ENCODE measurements at places on chromosomes 6 and 20. TPM values are rescaled to one million over a fixed set of nuclear protein-coding genes. Genes with fewer than 3 reads are reported as not detected.

DNA sequence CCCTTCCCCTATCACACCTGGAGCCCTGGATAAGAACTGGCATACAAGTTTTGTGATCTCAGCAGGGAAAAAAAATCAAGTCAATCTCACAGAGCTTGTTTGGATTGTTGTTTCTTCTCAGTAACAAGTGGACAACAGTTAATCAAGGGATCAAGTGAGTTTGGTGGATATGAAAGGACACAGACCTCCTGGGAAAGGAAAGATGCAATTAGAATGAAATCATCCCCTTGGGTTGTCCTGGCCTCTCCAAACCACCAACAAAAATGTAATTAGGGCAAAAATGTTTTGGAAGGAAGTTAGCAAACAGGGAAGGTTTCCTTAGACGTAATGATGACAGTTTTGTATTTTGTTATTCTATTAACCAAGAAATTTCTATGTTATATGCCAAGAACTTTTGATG is 99.1 kb upstream of the PRDM1 start:
- peaks cover 100% of the 10 kb centered on the region for H3K27me3 ChIP-seq
- no peak overlapping the region for H3K27ac ChIP-seq
- peaks cover 10% of the 10 kb centered on the region for H3K4me1 ChIP-seq
- H3K36me3 ChIP-seq, result no peaks in the 10 kb centered on the region
- no peak overlapping the region for H3K4me3 ChIP-seq

GRCh38 chr6:18090349-18090786 is 32.1 kb downstream of the NHLRC1 start:
- H3K27me3 ChIP-seq, result no peaks in the 10 kb centered on the region
- no peak for DNase-seq
- H3K27ac ChIP-seq, result no peak overlapping the region
- no peaks in the 10 kb centered on the region for H3K36me3 ChIP-seq
- no peak overlapping the region for H3K4me3 ChIP-seq

GRCh38 chr6:43090559-43090956 is 14.4 kb downstream of the PTK7 start:
- H3K4me1 ChIP-seq, result peaks cover 47% of the 10 kb centered on the region
- peak overlapping the region; percentile 33 for H3K4me3 ChIP-seq
- H3K27ac ChIP-seq, result peak overlapping the region; percentile 94
- H3K36me3 ChIP-seq, result no peaks in the 10 kb centered on the region
- H3K27me3 ChIP-seq, result no peaks in the 10 kb centered on the region

RTEL1 gene
- 6.0 TPM for total RNA-seq

- no peaks in the 10 kb centered on the region for H3K27me3 ChIP-seq
- H3K36me3 ChIP-seq, result no peaks in the 10 kb centered on the region
- no peak overlapping the region for H3K4me3 ChIP-seq
- no peaks in the 10 kb centered on the region for H3K4me1 ChIP-seq
- DNase-seq, result no peak
- H3K27ac ChIP-seq, result no peak overlapping the region
These were observed 12.2 kb upstream of the TRPC4AP start for GRCh38 chr20:35104685-35105295.

GRCh38 chr6:43089874-43090558 is 13.9 kb downstream of the PTK7 start:
- peak overlapping the region; percentile 94 for H3K27ac ChIP-seq
- H3K4me3 ChIP-seq, result peak overlapping the region; percentile 33
- DNase-seq, result peak; percentile 41
- no peaks in the 10 kb centered on the region for H3K27me3 ChIP-seq
- H3K4me1 ChIP-seq, result peaks cover 43% of the 10 kb centered on the region
- H3K36me3 ChIP-seq, result no peaks in the 10 kb centered on the region

- H3K4me3 ChIP-seq, result peak within 1 kb of the TSS; percentile 32
- H3K4me1 ChIP-seq, result peaks cover 25% of the 10 kb centered on the region
- no peak within 1 kb of the TSS for H3K27ac ChIP-seq
- H3K36me3 ChIP-seq, result no peaks in the 10 kb centered on the region
These were observed at the start of gene THBS2 for GRCh38 chr6:169253337-169254238. THBS2 (minus strand) TSS chr6:169253846; CDS start chr6:169250784, 3,062 bp downstream.

TP53TG5 gene
- not detected for total RNA-seq

PROKR2 gene
- not detected for total RNA-seq

METTL24 gene
- total RNA-seq, result 4.5 TPM

- H3K4me3 ChIP-seq, result no peak overlapping the region
- DNase-seq, result no peak
- peaks cover 15% of the 10 kb centered on the region for H3K4me1 ChIP-seq
- H3K27me3 ChIP-seq, result no peaks in the 10 kb centered on the region
These were observed 57.7 kb downstream of the CSE1L start for GRCh38 chr20:49103647-49104364.

- H3K4me3 ChIP-seq, result no peak overlapping the region
- no peaks in the 10 kb centered on the region for H3K27me3 ChIP-seq
- no peak for DNase-seq
These were observed 21.0 kb upstream of the GCLC start for GRCh38 chr6:53565886-53566285.

PLEKHG1 gene
- total RNA-seq, result 4.6 TPM

GRCh38 chr6:31652925-31653724 is 664 bp upstream of the BAG6 start:
- H3K4me1 ChIP-seq, result peaks cover 11% of the 10 kb centered on the region
- peak overlapping the region; percentile 98 for H3K27ac ChIP-seq
- no peaks in the 10 kb centered on the region for H3K27me3 ChIP-seq
- peaks cover 5% of the 10 kb centered on the region for H3K36me3 ChIP-seq
- H3K4me3 ChIP-seq, result peak overlapping the region; percentile 85

- DNase-seq, result no peak
- no peaks in the 10 kb centered on the region for H3K36me3 ChIP-seq
- no peak overlapping the region for H3K4me3 ChIP-seq
- H3K4me1 ChIP-seq, result no peaks in the 10 kb centered on the region
- no peak overlapping the region for H3K27ac ChIP-seq
These were observed 337.2 kb downstream of the SMOC2 start for GRCh38 chr6:168778201-168778600.

DNA sequence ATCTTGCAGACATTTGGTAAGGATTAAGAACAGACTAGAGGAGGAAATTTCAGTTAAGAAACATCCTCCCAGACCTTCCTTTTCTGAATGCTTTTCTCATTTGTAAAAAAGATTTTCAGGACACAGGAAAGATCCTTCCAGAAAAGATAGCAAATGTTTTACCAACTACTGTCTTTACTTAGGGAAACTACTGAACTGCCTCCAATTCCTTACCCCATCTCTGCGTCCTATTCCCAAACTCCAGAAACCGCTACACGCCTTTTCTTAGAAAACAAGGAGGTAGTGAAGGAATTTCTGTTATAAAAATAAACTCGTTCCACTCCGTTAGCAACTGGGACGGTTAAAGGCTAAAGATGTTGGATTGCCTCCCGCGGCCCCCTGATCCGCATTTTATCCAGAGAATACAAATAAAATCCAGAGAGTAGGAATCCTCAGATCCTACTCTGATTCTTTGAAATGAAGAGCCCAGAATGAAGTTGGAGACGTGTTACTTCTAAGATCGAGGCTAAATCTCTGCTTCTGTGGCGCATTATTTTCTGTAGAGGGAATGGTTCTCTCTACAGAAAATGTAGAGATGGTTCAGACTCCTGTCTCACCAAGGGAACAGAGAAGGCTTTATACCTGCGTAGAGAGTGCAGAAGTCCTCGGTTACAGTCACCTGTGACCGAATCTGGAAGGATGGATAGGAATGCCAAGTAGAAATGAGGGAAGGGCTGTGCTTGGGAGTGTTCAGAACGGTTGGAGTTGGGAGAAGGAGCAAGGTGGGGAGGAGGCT is 133.0 kb downstream of the GPX5 start:
- H3K27ac ChIP-seq, result no peak overlapping the region
- H3K4me3 ChIP-seq, result peak overlapping the region; percentile 93
- peak; percentile 31 for DNase-seq
- peaks cover 3% of the 10 kb centered on the region for H3K4me1 ChIP-seq
- H3K36me3 ChIP-seq, result no peaks in the 10 kb centered on the region
- H3K27me3 ChIP-seq, result peaks cover 22% of the 10 kb centered on the region

NKAPL gene
- total RNA-seq, result not detected

- no peak overlapping the region for H3K4me3 ChIP-seq
- H3K27ac ChIP-seq, result no peak overlapping the region
- H3K36me3 ChIP-seq, result no peaks in the 10 kb centered on the region
- no peaks in the 10 kb centered on the region for H3K27me3 ChIP-seq
- no peak for DNase-seq
- no peaks in the 10 kb centered on the region for H3K4me1 ChIP-seq
These were observed 11.4 kb downstream of the CRISP3 start for GRCh38 chr6:49732781-49733180.

IPCEF1 gene
- total RNA-seq, result 0.25 TPM

SRPK1 gene
- 105 TPM for total RNA-seq

HCK gene
- not detected for total RNA-seq

CD109 gene
- 1.2 TPM for total RNA-seq

DNA sequence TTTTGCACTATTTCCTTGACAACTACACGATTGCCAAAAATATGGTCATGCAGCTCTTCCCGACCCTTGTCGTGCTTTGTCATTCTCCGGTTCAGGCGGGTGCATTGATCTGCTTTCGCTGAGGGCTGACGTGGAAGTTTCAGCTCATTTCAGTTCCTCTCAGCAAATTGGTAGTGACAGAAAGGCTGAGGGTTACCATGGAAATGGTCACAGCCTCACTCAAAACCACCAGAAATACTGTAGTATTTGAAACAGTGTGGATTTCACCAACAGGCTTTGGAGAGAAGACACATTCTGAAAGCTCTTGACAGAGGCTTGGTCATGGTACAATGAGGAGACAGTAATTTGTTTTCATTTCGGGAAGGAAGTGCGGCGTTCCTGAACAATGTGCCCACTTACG is 99.7 kb upstream of the EXOC2 start:
- DNase-seq, result no peak
- peaks cover 8% of the 10 kb centered on the region for H3K4me1 ChIP-seq
- H3K27ac ChIP-seq, result no peak overlapping the region
- H3K4me3 ChIP-seq, result no peak overlapping the region
- no peaks in the 10 kb centered on the region for H3K36me3 ChIP-seq
- H3K27me3 ChIP-seq, result no peaks in the 10 kb centered on the region

DNA sequence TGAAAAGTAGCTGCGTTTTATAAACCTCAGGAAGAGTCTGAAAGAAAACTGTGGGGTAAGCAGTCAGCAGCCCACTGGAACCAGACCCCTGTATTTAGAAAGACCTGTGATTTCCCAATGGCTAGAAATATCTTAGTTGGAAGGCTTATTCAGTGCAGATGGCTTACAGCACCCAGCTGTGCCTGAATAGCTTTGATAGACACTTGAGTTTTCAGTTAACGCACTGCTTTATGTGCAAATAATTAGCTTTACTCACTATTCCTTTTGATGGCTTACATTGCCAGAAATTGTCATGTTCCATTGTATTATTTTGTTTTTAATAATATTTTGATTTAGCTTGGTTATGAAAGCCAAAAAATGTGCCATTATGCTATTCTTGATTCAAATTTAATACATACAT is 465.3 kb upstream of the SYNCRIP start:
- no peak overlapping the region for H3K4me3 ChIP-seq
- no peaks in the 10 kb centered on the region for H3K36me3 ChIP-seq
- DNase-seq, result no peak
- H3K27ac ChIP-seq, result no peak overlapping the region
- no peaks in the 10 kb centered on the region for H3K27me3 ChIP-seq
- H3K4me1 ChIP-seq, result no peaks in the 10 kb centered on the region

DNA sequence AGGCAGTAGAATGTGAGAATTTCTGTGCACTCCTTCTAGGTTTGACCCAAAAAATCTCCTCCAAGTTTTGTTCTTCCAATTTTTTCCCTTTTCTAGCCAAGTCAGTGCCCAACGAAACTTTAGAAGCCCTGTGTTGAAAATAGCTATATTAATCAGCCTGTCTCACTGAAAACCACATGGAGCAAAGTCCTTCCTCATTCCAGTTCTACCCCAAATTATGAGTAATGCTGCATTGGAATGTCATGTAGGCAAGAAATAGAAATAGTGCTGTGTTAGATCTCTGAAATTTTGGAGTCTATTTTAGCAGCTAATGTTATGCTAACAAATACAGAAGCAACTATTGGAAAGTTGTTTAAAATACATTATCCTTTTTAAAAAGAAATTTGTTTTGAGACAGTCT is 725.5 kb downstream of the TBC1D32 start:
- H3K4me1 ChIP-seq, result peaks cover 5% of the 10 kb centered on the region
- no peaks in the 10 kb centered on the region for H3K36me3 ChIP-seq
- no peak for DNase-seq
- no peak overlapping the region for H3K27ac ChIP-seq

DNA sequence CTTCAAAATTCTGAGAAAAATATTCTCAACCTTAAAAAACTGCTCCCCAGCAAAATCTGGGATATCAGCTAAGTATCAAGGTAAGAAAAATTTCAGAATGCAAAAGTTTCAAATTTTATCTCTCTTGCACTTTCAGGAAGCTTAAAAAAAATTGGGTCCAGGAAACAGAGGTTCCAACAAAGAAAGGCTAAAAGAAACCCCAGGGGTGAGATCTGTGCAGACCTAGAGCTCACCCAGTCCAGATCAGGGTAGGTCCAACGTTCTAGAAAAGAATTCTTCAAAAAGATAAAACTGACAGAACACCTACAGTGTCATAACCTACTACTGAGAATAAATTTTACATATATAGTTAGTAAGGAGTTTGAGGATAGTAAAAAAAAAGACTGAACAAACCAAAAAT is 23.5 kb downstream of the ILRUN start:
- no peaks in the 10 kb centered on the region for H3K4me1 ChIP-seq
- DNase-seq, result no peak
- no peak overlapping the region for H3K27ac ChIP-seq
- no peaks in the 10 kb centered on the region for H3K27me3 ChIP-seq
- no peak overlapping the region for H3K4me3 ChIP-seq

ZC3H12D gene
- 0.03 TPM for total RNA-seq

- no peaks in the 10 kb centered on the region for H3K27me3 ChIP-seq
- no peaks in the 10 kb centered on the region for H3K36me3 ChIP-seq
- DNase-seq, result no peak
- H3K4me3 ChIP-seq, result no peak overlapping the region
These were observed 684 bp upstream of the DNAH8 start for GRCh38 chr6:38714239-38715015.

DNA sequence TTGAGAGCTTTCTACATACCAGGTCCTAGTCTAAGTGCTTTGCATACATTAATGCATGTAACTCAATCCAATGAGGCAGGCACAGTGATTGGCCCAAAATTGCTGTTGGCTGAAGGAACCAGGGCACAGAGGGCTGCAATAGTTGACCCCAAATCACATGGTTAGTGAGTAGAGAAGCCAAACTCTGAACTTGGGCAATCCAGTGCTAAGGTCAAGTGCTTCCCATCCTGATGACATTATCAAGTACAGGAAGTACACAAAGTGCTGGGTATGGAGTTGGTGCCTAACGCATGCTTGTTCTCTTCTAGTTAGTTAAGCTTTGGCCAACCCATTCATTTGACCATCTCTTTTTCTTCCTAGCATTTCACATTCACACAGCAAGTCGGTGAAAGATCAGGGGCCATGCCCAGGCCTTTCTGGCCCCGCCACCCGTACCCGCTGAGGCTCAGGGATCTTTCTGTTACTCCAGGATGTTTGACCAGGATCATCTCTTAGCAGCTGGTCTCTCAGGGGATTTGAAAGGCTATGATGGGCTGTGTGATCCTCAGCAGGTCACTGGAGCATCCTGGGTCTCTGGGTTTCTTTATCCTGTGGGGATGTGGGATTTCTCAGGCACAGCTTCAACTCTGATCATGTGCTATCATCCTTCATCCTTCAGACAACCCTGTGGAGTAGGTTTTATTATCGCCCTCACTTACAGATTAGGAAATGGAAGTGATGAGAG is 7.0 kb downstream of the KCNB1 start:
- H3K4me3 ChIP-seq, result no peak overlapping the region
- H3K27ac ChIP-seq, result no peak overlapping the region
- no peaks in the 10 kb centered on the region for H3K36me3 ChIP-seq

HTR1B gene
- not detected for total RNA-seq

ASIP gene
- not detected for total RNA-seq

GRCh38 chr6:77034161-77034560 is 429.1 kb downstream of the HTR1B start:
- DNase-seq, result peak; percentile 39
- no peaks in the 10 kb centered on the region for H3K27me3 ChIP-seq
- no peak overlapping the region for H3K4me3 ChIP-seq

OOEP gene
- not detected for total RNA-seq
